Stimulated activated CD4-positive, alpha-beta T cell treated with anti-CD3 and anti-CD28 coated beads, Interleukin-1b, Interleukin-23, amount 100 ng/mL, for 24 hours (primary cell): ENCODE measurements at places on chromosomes 12 and 14.

DNA sequence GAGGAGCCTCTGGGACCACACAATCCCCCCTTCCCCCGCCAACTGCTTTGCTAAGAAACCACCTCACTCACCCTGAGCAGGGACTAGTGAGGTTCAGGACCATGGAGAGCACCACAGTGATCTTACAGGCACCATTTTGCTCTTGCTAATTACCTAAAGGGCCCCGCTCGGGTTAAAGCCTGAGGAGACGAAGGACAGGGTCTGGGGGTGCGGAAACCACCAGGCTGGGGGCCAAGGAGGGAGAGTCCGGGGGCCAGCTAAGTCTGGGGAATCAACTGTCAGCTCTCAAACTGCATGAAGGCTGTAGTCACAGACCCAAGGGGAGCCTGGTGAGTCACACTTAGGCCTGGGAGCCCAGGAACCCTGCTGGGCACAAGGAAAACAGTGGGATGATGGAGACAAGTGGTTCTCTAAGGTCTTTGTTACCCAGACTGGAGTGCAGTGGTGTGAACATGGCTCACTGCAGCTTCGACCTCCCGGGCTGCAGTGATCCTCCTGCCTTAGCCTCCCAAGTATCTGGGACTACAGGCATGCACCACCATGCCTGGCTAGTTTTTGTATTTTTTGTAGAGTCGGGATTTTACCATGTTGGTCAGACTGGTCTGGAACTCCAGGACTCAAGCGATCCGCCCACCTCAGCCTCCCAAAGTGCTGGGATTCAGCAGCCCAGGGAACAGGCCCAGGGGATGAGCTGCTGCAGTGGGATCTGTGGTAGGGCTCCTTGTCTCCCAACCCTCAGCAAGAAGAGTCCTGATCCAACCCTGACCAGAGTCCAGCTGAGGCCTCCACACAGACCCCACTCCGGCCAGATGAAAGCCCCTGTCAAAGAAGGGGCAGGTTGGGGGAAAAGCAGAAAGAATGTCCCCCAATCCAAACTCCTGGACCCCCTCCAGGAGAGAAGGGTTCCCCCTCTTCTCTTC, 98.8 kb downstream of the CALM1 start:
- no peak for DNase-seq

DNA sequence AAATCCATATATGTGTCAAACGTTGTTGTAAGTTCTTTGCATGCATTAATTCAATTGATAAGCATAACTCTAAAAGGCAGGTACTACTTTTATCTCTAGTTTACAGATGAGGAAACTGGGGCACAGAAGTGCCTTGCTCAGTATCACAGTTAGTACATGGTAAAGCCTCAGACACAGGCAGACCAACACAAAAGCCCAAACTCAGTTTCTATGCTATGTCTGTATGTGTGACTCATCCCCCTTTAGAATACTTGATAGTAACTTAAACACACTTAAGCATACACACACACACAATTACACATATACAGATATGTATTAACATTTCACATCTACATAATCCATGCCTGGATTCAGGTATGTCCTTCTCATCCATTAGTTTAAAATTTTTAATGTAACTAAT, 88.0 kb downstream of the EPS8 start:
- no peak for DNase-seq

DNA sequence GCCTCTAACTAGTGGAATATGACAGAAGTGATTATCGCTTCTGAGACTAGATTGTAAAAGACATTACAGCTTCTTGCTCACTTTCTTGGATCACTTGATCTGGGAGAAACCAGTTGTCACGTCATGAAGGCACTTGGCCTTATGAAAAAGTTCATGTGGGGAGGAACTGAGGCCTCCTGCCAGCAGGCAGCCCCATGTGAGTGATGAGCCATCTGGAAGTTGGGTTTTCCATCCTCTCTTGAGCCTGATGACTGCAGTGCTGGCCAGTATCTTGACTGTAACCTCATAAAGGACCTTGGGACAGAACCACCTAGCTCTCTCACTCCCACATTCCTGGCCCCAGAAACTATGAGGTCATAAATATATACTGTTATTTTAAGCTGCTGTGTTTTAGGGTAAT, 28.0 kb downstream of the TTLL5 start:
- DNase-seq, result no peak

- no peak for DNase-seq
These were observed 159.8 kb downstream of the TGFB3 start for GRCh38 chr14:75821831-75822521.

DNA sequence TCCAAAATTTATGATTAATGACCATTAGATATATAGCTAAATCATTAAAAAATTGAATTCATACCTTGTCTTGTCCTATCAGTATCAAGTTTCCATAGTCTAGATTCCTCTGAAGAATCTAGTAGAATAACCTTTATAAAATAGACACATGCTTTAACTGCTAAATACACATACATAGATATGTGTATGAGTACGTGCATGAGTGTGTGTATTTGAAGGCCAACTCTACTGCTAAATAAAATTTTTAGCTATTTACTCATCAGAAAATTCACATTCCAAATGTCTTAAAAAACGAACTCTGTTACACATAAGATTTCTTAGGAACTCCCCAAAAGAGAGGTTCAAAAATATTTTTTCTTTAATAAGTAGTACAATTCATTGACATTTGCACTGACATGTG, 233.0 kb downstream of the SSPN start:
- DNase-seq, result no peak

DNA sequence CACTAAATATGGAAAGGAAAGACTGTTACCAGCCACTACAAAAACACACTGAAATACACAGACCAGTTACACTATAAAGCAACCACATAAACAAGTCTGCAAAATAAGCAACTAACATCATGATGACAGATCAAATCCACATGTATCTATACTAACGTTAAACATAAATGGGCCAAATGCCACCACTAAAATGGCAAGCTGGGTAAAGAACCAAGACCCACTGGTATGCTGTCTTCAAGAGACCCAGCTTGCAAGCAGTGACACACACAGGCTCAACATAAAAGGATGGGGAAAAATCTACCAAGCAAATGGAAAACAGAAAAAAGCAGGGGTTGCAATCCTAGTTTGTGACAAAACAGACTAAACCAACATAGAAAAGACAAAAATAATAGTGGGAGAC, 260.9 kb upstream of the SSTR1 start:
- no peak for DNase-seq

DNA sequence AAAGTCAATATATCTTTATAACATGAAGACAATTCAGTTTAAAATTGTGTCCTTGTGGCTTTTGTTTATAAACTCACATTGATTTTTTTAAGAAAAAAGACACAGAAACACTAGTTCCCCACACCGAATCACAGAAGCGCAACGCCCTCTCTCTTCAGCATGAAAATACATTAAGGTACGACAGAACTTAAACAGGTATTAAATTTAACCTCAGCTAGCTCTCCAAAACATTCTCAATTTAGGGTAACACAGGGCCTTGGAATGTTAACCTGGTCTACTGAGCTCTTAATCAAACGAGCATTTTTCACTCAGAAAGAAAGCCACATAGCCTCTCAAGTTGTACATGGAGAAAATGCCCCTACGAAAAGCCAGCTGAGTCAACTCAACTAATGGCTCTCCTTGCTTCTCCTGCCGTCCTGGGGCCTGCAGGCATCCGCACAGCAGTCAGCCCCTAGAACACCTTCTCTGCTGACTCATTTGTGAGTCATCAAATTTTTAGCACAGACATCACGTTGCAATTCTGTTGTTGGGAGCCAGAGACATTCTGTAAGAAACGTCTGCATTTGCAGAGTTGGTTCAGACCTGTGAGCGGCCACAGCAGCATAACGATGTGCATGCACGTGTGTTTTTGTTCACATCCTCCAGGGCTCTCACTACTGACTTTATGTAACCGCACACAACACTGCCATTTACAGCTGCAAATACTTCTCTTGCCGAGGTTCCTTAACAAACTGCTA, 141.6 kb downstream of the ITPR2 start:
- no peak for DNase-seq

GRCh38 chr12:42291680-42292079, 34.2 kb downstream of the ZCRB1 start:
- DNase-seq, result no peak

- no peak for DNase-seq
These were observed 29.2 kb downstream of the KCNA1 start for GRCh38 chr12:4938900-4939299.

- no peak for DNase-seq
These were observed 55.7 kb downstream of the TRPV4 start for GRCh38 chr12:109777544-109777943.

DNA sequence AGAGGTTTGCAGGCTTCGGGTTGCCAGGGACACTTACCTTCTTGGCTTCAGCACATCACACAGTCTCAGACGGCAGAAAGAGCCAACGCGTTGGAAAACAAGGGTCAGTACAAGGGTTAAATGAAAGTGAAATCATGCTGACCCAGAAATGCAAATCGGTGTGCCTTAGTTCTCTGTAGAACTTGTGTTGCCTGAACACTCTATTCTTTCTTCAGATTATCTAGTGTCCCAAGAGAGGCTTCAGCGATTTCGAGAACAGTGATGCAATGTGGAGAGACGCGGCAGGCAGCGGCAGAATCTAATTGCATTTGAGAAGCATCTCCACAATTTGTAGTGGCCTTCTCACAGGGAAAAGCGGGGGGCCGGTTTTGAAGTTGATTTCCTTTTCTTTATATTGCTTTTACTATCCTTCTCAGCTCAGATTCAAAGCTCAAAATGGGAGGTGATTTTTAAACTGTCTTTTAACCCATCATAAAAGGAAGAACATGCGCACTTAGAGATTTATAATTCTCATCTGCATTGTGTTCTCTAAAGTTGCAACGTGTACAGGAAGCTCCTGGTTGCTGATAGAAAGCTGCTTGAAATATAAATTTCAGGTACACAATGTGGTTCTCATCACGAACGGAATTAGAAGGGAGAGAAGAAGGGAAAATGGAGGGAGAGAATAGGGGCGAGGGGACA, 67.8 kb upstream of the EGLN3 start:
- DNase-seq, result no peak

- no peak for DNase-seq
These were observed 138.7 kb upstream of the E2F7 start for GRCh38 chr12:77204083-77204482.

GRCh38 chr14:71371711-71372396, 464.6 kb downstream of the PCNX1 start:
- DNase-seq, result no peak

- no peak for DNase-seq
These were observed 226.2 kb downstream of the ADAMTS20 start for GRCh38 chr12:43325786-43326185.

- no peak for DNase-seq
These were observed 92.4 kb downstream of the NUAK1 start for GRCh38 chr12:106046301-106046846.

GRCh38 chr12:86331012-86331411, 74.8 kb upstream of the MGAT4C start:
- DNase-seq, result no peak

DNA sequence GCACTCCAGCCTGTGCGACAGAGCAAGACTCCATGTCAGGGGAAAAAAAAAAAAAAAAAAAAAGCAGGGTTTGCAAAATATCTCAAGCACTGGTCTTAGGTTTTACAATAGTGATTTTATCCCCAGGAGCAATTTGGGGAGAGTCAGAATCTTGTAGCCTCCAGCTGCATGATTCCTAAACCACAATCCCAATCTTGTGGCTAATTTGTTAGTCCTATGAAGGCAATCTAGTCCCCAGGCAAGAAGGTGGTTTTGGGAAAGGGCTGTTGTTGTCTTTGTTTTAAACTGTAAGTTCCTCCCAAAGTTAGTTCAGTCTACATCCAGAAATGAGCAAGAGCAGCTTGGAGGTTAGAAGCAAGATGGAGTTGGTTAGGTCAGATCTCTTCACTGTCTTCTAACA, 135.7 kb downstream of the PLXNC1 start:
- DNase-seq, result no peak

GRCh38 chr12:106508966-106509365, 73.8 kb upstream of the RFX4 start:
- DNase-seq, result no peak

DNA sequence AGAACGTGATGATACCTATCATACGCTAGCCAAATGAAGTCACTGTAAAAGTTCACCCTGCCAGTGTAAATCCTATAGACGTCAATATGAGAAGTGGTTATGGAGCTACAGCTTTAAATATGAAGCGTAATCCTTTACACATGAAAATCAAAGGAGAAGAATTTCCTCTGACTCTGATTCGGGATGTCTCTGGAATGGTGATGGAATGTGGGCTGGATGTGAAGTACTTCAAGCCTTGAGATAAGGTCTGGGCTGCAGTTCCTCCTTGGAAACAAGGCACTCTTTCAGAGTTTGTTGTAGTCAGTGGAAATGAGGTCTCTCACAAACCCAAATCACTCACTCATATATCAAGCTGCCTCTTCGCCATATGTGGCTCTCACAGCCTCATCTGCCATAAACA, 53.1 kb upstream of the NAP1L1 start:
- no peak for DNase-seq

- DNase-seq, result no peak
These were observed 93.9 kb downstream of the DUSP6 start for GRCh38 chr12:89258240-89258969.

GRCh38 chr12:112710414-112710813, 81.1 kb upstream of the RPH3A start:
- DNase-seq, result no peak

GRCh38 chr12:1884651-1885050, 33.8 kb downstream of the CACNA2D4 start:
- no peak for DNase-seq

GRCh38 chr12:49537752-49538509, 899 bp upstream of the KCNH3 start:
- no peak for DNase-seq

DNA sequence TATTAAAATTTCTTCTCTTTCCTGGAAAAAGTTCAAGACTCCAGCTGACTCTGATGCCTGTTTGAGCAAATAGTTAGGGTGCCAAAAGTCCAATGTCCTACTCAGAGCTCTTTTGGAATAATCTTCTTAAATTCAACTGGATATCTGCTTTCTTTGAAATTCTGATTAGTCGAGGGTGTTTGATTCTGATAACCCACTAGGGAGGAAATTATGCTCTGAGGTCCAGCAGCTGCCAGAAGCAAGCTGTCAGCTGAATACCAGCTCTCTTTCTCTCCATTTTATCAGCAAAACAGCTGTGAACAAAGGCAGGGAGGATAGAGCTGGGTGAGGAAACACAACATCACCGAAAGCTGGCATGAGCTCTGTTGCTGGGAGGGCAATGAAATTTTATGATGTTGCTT, 141.5 kb downstream of the CAND1 start:
- no peak for DNase-seq

GRCh38 chr12:126519833-126520232, 1454.6 kb downstream of the AACS start:
- no peak for DNase-seq
